Foreskin fibroblast (primary cell): ENCODE measurements at places on chromosomes 4 and X.

- DNase-seq, result no peak
Measured at GRCh38 chrX:115373308-115373707, 83.8 kb downstream of the LUZP4 start.

DNA sequence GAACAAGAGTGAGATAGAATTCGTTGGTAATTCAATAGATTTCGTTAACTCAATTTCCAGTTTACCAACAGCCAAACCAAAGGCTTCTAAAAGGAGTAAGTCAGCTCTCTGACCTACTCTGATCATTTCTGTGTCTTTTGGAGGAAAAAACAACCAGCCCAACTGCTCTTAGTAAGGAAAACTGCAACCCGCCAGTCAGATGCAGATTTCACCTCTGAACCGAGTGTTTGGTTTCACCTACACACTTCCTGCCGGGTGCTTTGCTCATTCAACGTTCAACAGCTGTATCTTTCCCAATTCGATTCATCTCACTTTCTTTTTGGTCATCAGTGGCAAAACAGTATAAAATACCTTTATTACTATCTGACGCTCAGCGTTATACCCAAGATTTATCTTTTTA, 24.5 kb downstream of the TMSB4X start:
- DNase-seq, result no peak

DNA sequence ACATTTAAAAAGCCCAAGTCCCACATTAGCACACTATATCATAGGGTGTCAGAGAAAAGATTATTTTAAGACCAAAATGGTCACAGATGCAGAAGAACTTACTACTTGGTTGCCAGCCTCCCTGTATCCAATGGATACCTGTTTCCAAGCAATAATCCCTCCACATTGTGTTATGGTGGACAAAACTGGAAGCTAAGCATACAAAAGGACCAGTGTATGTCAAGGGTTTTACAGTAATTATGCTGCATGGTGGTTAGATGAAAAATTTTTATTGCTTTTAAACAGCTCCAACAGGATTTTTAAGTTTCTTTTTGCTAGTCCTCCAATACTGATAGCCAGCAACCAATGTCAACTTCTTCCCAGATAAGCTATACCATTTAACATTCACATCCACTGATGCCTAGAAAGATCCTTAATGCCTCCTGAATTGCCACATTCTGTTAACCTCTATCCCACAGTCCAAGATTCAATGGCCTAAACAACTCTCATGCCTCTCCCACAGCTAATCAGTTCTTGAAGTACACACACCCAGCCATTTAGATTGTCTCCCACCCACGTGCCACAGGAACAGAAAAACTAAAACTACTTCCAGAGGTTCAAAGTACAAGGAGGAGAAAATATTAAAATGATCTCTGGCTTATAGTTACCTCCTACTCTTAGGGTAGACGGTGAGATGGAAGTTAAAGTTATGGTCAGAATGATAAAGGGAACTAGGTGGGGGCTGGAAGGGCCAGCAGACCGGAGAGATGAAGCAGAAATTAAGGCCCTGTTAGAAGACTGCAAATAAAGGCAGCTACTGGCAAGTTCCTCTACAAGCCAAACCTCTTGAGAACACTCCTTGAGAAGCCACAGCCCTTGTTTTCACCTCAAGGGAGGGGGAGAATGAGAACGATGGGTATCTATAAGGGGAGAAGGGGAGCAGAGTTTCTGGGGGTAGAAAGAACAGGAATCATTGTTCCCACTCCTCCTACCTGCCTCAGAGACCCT, 5.5 kb downstream of the MED14 start:
- DNase-seq, result no peak

- DNase-seq, result no peak
Measured at GRCh38 chr4:128663325-128663724, 146.2 kb upstream of the JADE1 start.
